AG04450 (cell line): ENCODE measurements at places on chromosomes 5 and 9.

DNA sequence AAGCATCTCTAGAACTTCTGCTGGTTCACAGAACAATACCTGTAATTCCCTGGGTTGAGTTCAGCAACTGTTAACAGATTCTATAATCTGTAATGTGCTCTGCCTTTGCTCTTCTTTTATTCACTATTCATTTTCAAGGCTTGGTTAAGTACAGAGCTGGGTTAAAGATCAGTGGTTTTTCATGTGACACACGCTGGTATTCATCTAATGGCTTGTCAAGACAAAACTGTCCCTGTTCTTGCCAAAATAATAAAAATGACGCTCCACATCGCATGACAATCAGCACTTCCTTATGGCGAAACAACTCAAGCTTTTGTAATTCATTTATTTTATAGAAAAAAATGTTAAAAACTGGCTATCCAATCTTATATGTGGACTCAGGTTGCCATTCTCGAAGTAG, 137.9 kb downstream of the BNC2 start:
- DNase-seq, result no peak

GRCh38 chr5:125874717-125875116, 548.5 kb upstream of the GRAMD2B start:
- no peak for DNase-seq

GRCh38 chr5:15683332-15683731, 183.4 kb downstream of the FBXL7 start:
- no peak for DNase-seq

- DNase-seq, result no peak
These were observed 28.2 kb upstream of the LPAR1 start for GRCh38 chr9:111066468-111066867.

DNA sequence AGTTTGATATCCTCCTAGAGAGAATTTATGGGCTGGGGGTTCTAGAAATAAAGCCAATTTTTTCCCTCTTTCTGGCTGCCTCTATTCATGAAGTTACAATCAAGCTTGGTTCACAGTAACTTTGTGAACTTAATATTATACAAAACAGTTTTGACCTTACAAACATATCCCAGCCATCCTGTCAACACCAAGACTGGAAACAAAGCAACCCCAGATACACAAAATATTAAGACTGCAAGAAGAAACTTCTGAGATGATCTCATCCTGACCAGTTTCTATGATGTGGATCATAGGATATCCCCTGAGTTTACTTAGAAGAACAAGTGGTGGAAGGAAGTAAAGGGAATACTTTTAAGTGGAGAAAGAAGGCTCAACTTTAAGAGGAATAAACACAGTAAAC, 28.3 kb upstream of the CER1 start:
- DNase-seq, result no peak

DNA sequence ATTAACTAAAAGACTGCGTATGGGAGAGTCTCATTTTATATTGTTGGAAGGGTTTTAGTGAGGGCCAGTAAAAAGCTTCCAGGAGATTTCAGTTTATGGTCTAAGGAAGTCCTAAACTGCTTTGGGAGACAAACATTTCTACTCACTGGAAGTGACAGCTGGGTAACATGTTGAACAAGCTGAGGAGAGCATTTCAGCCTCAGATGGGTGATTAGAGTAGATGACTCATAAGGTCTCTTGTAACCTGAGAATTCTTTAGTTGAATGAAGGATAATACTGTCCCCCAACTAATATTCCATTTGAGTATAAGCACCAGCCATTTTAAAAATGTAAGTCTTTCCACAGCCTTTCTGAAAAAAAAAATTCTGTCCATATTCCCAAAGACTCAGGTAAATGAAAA, 218.0 kb upstream of the C9orf72 start:
- DNase-seq, result no peak

- DNase-seq, result peak; percentile 81
These were observed 416 bp upstream of the PTBP3 start for GRCh38 chr9:112333639-112334431.

- DNase-seq, result no peak
These were observed 166.1 kb downstream of the GNAQ start for GRCh38 chr9:77865385-77866047.

DNA sequence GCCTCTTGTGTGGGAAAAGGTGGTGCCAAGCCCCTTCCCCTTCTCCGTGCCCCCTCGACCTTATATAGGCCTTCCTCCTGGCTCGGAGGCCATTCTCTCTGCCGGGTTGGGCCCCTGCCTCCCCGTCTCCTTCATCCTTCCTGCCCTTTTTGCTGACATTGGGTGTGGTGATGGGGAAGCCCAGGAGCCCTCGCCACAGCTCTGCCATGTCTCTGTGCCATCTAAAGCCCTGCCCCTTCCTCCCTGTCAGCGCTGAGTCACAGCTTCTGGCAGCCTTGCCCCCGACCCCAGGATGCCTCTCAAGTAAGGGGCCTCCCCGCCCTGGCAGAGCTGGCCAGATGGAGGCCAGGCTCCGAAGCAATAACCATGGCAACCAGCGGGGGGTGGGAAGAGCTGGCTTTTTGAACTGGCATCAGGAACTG, 30.4 kb downstream of the JADE2 start:
- DNase-seq, result no peak

GRCh38 chr5:172691886-172692285, 50.8 kb downstream of the NEURL1B start:
- no peak for DNase-seq

GRCh38 chr9:120742951-120743416, 28.7 kb upstream of the MEGF9 start:
- no peak for DNase-seq

GRCh38 chr5:98570010-98570409, 203.5 kb upstream of the RGMB start:
- no peak for DNase-seq

DNA sequence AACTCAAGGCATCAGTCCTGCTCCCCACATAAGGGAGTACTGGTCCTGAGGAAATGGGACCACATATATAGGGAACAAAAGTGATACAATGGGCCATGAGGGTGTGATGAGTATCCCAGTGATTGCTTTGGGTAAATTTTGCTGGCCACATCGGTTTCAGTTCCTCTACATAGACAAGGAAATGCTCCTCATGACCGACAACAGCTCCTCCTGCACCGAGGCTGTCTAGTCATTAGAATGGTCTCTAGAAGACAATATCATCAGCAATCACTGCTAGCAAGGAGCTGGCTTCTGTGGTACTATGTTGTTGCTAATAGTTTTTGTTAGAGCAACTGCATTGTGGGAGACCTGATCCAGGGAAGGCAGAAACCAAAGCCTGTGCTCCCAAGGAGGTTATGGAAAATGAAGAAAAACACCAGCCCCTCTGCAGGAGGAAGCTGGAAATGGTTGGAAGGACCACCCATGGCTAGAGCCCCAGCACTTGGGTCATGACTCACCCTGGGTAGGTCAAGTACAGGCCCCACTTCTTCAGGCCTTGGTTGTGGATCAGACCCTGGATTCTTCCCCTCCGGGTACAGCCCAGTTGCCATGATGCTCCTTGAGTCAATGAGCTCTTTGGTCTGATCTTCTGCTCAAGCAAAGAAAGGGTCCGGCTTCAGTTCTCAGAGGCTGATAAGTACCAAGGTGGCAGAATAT, 3.4 kb upstream of the CTSL start:
- no peak for DNase-seq

DNA sequence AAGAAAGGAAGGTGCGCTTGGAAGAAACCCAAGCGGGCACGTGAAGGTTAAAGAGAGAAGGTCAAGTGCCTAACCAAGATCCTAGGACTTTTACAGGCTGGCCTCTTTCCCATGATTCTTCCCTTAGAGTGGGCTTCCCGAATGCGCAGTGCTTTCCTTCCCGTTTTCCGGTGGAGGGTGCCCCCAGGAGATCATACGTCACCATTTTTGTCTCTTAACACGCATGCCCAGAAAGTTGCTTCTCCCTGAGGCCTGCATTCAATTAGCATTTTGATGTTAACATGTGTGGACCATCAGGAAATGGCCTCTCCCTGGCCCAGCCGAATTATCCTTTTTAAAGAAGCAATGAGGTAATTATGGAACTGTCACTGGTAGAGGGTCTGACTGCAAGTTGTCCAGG, 1.9 kb upstream of the RUSC2 start:
- DNase-seq, result no peak
